ENCODE measurements at places on chromosomes 16 and 17.

- DNase-seq = peak; percentile 75
Observed at GRCh38 chr17:60392845-60393702, 1.1 kb upstream of the USP32 start.

DNA sequence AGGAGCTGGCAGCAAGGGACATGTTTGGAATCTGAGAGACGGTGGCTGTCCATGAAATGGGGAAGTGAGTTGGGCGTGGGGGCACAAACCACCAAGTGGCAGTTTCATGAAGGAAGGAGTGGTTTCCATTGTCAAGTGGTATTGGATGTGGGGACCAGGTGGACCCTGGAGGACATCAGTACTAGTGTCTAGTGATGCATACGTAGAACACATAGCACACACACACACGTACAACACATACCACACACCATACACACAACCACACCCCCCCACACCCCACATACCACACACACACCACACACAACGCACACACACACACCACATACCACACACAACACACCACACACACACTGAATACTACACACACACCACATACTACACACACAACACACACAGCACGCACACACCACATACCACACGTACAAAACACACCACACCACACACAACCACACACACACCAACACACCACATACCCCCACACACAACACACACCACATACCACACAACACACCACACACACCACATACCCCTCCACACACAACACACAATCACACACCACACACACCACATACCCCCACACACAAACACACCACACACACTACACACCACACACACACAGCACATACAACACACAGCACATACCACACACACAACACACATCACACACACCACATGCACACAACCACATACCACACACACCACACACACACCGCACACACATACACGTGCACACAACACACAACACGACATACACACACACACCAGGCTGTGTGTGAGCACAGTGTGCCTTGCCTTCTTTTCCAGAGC, 41.1 kb upstream of the GSE1 start:
- no peak for DNase-seq

GRCh38 chr16:3215601-3216262, 19.2 kb downstream of the ZNF200 start:
- no peak for DNase-seq

DNA sequence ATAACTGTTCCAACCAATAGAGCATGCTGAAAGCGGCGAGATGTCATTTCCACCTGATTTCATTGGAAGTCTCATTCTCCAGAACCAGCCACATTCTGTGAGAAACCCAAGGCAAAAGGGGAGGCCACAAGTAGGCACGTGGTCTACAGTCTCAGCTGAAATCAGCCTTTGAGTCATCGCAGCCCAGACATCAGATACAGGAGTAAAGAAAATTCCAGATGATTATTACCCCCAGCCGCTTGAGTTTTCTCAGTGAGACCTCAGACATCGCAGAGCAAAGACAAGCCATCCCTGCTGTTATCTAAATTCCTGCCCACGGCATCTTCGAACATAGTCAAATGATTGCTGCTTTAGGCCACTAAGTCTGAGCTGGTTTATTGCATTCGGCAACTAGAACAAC, 23.1 kb downstream of the STAT3 start:
- peak; percentile 80 for DNase-seq

GRCh38 chr17:29597361-29598172, 4.6 kb downstream of the ANKRD13B start:
- no peak for DNase-seq

DNA sequence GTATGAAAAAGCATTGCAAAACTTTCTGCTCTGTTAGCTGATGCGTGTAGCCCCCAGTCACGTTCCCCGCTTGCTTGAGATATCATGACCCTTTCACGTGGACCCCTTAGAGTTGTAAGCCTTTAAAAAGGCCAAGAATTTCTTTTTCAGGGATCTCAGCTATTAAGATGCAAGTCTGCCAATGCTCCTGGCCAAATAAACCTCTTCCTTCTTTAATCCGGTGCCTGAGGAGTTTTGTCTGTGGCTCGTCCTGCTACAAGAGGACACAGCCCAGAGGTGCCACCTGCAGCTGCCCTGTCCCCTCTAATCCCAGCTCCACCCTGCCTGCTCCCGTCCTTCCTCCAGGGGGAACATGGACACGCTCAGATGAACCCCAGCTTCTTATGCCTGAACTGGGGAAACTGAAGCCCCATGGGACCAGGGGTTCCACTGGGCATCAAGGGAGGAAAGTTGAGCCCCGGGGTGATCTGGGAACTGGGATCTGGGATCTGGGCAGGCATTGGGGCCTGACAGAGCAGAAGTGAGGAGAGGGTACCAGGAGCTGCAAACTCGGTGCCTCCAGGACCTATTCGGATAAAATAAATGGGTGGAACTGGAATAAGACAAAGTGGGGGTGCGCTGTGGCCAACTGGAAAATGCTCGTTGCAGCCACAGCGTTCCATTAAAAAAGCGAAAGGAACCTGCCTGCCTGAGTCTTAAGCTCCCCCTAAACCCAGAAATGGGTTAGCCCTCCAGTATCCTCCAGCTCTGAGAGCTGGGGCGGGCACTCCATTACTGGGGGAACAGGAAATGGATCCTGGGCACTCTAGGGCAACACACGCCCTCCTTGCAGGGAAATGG, 19.7 kb downstream of the QPRT start:
- no peak for DNase-seq

DNA sequence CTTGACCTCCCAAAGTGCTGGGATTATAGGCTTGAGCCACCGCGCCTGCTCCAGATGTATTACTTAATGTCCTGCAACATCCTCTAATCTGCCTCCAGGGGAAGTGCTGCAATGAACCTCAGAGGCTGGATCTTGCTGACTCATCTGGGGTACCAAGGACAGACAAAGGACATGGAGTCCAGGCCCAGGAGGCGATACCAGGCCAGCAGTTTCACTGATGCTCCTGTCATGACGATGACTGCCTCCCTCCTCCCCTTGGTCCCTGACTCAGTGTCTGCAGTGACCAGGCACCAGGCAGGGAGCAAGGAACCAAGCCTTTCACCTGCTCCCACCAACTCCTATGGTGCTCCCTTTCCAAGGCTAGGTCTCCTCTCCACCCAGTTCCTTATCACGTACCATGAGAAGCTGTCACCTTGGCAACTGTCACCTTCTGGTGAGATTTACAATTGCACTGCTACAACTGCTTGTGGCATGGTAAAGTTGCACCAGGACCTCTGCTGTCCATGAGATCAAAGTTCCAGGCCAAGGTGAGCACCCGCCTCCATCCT, 21.6 kb upstream of the PHOSPHO1 start:
- peak; percentile 32 for DNase-seq

- DNase-seq = no peak
Observed at GRCh38 chr16:53576210-53576609, 73.2 kb upstream of the AKTIP start.

GRCh38 chr17:17028059-17028877, 14.0 kb upstream of the MPRIP start:
- DNase-seq = peak; percentile 66

DNA sequence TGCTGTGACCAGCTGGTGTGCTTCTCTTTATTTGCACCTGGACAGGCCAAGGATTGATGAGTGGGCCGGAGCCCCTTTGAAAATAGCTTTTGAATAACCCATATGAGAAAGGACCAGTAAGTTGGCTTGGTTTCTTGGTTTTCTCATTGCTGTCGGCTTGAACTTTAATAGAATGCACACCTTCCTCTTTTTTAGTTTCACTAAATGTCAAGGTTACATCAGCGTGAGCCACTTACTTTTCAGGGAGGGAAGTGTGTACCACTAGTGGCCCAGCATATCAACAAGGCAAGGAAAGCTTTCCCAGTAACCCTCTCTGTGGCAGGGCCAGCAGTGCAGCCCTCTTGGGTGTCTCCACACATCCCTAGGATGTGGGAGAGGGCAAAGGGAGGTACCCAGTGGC, 433.3 kb downstream of the CA10 start:
- DNase-seq = no peak

DNA sequence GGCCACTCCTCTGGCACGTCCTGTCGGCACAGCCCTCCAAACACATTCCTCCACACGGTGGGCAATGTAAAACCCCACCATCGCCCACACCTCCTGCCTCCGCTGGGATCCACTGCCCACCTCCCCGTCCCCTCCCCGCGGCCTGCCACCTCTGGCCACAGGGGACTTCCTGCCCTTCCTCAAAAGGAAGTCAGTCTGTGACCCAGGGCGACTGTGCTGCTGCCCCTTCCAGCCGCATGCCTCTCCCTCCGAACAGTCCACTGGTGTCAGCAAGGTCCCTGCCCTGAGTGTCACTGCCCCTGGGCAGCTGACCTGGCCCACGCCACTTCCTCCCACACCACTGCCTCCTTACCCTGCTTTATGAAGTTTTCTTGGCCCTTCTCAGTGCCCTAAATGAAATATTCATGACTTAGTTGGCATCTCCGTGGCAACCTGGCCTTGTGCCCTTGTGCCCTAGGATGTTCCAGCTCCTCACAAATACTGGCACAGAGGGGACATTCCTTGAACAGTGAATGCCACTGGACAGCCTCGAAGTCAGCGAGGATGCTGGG, 2.0 kb downstream of the PLD6 start:
- no peak for DNase-seq

GRCh38 chr16:84911486-84912216, 91.9 kb downstream of the CRISPLD2 start:
- no peak for DNase-seq

DNA sequence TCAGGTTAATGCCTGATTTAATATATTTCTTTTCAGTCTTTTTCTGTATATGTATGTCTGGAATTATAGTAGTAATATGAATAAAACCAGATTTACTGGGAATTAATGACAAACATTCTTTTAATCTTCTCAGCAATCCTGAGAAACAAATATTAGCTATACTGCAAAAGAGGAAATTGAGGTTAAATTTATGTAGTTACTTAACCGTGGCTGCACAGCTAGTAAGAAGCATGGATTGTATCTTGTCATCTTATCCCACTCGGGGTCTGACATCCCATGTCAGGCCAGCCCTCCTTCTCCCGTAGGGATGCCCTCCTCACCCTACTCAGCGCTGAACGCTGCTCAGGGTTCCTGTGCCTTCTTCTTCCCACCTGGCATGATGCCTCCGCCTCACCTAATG, 143.0 kb downstream of the FTO start:
- DNase-seq = no peak

- DNase-seq = no peak
Observed at GRCh38 chr16:9670033-9670432, 512.2 kb downstream of the GRIN2A start.

GRCh38 chr16:68361485-68361884, 50.7 kb downstream of the PRMT7 start:
- DNase-seq = peak; percentile 31

DNA sequence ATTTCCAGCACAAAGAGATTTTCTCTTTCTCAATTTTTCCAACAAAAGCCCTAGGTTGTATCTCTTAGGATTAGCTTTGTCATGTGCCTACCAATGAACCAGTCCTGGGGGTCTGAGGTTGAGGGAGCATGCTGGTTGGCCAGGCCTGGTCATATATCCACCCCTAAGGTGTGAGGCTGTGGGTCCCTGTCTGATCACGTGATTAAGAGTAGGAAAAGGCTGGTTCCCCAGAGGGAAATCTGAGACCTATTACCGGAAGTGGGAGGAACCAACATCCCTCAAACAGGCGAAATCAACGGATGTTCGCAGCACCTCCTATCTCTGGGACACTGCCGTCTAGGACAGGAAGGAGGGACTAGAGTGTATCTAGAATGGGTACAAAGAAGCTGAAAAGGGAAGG, 185.7 kb upstream of the IRX5 start:
- DNase-seq = no peak

DNA sequence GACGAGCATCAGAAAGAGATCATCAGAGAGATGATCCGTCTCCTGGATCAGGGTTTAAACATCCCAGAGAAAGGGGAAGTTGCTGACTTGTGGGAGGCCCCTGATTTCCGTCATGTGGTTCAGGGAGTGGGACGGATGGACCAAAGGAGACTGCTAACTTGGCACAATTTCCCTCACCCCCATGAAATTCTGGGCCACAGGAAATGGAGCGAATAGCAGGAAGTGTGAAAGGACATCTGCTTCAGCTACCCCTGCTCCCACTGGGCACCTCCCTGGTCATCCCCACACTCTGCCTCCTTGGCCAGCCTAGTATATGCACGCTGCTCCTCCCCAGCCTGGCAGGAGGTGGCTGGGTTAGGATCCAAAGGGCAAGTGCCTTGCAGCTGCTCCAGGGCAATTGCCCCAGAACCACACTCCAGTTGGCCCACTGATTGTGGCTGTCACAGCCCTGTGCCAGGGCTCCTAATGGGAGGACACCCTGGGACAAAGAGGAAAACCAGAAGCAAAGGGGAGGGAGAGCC, 1.3 kb downstream of the ARRB2 start:
- DNase-seq = no peak

- DNase-seq = no peak
Observed at GRCh38 chr16:85897382-85897781, 1.6 kb upstream of the IRF8 start.

DNA sequence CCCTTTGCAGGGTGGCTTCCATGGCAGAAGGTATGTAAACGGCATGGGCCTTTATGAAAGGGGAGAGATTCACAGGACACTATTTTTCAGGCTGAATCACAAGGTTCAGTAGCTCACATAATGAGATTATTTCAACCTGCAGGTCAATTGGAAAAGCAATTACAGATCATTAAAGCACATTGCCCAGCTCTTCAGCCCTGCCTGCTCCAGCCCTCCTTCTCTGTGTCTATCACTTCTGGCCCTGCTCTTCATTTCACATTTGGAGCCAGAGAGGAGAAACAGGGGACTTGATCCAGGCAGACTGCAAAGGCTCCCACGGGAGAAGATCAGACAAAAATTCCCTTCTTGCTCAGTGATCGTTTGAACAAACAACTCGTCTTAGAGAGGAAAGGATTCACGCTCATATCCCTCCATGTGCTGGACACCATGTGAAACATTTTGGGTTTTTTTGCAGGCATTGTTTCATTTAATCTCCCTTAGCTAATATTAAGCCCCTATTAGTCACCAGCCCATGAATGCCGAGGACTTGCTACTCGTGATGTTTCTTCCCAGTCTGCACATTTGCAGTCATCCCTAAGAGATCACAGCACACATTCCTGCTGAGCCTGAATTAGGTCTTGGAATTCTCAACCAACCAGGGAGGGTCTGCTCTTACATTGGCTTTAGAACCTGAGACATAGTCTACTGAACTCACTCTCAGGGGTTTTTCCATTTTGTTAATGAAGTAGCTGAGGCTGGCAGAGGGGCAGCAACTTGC, 443.9 kb upstream of the CCL2 start:
- DNase-seq = no peak

Measured in fibroblast of mammary gland (primary cell).